ENCODE measurements at places on chromosomes 1 and 21.

- no peak for DNase-seq
Observed at GRCh38 chr1:151807131-151807530, 1.9 kb upstream of the LINGO4 start.

DNA sequence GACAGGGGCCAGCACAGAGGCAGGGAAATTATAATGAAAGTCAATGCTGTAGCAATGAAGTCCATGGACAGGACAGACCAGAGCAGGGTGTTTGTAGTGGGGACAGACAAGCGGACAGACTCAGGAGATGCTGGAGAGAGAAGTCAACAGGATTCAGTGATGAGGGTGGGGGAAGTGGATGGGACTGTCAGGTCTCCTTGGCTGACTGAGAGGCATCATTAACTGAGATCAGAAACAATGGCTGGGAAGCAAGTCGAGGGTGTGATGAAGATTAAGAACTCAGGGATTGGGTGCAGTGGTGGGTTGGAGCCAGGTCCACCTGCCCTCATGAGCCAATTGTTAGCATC is 25.5 kb downstream of the CD58 start:
- no peak for DNase-seq

GRCh38 chr21:38820471-38821239 is 14.9 kb downstream of the ETS2 start:
- DNase-seq, result no peak

GRCh38 chr1:10866321-10867093 is 70.1 kb upstream of the CASZ1 start:
- DNase-seq, result peak; percentile 13

- DNase-seq, result no peak
Observed at GRCh38 chr21:36481639-36482038, 1.7 kb upstream of the CLDN14 start.

DNA sequence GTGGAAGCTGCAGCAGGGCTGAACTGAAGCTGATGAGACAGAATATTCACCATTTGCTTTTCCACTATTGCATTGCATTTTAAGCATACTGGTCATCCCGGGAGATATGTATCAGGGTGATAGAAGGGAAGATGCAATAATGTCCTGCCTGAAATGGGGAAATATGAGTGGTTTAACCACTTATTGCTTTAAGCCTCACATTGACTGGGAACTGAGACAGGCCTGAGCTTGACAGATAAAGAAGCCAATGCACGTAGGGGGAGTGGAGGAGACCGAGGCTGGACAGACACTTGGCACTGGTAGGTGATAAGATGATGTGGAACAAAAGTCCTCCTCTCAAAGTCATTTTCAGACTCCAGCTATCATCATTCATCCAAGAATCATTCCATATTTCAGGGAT is 911.7 kb upstream of the NCAM2 start:
- no peak for DNase-seq

GRCh38 chr21:41570791-41571355 is 62.9 kb upstream of the TMPRSS2 start:
- DNase-seq, result no peak

DNA sequence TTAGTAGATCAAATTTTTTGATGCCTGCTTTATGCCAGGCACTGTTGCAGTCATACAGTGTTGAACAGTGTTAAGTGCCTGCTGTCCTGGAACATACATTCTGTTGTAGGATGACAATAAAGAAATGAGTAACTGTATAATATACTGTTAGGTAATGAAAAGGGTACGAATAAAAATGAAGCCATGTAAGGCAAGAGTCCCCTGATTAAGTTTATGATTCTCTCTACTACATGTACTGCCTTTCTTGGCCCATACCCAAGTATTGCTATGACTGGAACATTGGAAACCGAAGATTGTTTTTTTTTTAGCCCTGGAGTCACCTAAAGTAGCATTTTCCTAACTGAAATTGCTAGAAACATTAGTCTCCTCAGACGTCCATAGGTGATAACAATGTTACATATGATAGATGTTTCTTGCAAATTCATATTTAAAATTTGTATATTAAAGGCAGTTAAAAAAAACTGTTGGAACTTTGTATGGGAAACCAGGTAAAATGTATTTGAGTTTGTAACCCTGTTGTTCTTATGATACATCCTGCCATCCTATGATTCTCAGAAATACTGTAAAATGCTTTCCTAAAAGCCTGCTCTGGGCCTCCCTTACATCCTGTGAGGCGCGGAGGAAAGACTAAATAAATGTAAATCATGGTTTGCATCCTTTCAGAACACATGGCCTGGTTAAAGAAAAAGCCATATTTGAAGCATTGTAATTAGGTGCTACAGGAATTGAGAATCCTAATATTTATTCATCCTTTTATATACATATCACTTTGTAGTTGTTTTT is 5.8 kb downstream of the ATP5PB start:
- DNase-seq, result peak; percentile 35

DNA sequence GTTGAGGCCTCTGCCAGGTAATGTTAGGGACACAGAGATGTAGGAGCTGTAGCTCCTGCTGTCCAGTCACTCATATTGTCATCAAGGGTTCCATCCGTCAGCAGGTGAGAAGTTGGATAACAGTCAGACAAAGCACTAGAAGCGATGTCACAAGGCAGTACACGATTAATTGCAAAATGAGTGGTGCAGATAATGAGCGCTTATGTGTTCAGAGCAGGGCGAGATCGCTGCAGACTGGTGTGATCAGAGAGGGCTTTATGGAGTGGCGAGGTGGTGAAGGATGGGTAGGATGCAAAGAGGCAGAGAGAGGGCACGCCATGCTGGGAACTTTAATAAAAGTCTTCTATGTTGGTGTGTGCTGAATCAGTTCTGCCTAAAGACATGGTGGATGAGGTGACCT is 8.8 kb downstream of the TMCC2 start:
- DNase-seq, result no peak

GRCh38 chr1:219304227-219305226 is 130.8 kb downstream of the LYPLAL1 start:
- DNase-seq, result no peak

GRCh38 chr1:41439234-41439633 is 45.2 kb downstream of the EDN2 start:
- no peak for DNase-seq

GRCh38 chr1:218166268-218166945 is 118.7 kb upstream of the RRP15 start:
- DNase-seq, result no peak

DNA sequence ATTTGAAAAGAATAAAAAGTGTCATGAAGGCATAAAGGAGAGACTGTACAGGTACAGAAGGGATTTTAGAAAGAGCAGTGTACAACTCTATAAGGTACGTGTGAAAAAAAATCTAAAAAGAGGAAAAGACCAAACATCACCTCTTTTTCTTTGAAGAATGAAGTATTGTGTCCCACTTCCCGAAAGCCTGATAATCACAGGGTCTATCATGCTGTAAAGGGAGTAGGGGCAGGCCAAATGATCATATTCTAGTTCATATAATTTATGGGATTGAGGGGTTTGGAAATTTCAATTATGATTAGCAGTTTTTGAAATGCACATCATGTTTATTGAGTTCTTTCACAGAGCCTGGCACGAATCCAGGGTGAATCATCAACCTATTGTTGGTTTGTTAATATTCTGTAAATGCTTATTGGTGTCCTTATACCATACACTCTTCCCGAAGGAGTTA is 910 bp upstream of the RERE start:
- peak; percentile 88 for DNase-seq

DNA sequence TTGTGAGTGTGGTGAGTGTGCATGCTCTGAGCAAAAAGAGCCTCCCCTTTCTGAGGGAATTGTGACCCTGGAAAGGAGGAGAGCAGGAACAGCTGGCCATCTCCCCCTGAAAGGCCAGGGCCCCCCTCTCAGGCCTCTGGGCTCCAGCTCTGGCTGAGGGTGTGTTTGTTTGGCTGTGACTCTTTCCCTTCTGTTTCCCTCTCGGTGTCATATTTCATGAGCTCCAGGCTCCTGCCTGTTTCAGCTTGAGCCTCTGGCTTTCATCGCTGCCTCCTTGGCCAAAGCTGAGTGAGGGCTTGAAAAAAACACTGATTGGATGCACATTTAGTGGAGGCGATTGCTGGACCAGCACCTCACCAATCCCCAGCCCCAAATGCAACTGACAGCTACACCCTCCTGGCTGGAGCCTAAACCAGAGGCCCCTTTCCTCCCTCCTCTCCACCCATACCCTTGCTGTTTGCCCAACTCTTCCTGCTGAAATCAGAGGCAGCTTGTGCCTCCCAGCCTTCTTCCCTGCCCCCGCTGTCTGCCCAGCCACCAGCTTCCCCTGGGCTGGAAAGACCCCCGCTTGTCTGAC is 64.1 kb downstream of the DDR2 start:
- DNase-seq, result peak; percentile 95

DNA sequence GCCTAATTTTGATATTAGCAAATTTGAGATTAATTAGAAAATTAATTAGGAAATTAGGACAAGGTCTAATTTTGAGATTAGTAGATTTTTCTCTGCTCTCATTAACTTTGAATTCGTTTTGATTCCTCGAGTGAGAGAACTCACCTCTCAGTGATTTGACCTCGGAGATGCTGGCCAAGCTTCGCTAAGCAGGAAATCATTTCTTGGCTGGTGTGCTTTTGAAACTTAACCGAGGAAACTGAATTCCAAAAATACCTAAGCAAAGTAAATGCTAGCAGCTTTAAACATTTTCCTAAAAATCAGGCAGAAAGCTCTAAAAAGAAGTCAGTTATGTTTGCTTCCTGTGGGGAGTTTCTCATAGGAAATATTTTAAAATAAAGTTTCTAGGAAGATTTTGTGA is 34.9 kb downstream of the CDC14A start:
- peak; percentile 74 for DNase-seq

DNA sequence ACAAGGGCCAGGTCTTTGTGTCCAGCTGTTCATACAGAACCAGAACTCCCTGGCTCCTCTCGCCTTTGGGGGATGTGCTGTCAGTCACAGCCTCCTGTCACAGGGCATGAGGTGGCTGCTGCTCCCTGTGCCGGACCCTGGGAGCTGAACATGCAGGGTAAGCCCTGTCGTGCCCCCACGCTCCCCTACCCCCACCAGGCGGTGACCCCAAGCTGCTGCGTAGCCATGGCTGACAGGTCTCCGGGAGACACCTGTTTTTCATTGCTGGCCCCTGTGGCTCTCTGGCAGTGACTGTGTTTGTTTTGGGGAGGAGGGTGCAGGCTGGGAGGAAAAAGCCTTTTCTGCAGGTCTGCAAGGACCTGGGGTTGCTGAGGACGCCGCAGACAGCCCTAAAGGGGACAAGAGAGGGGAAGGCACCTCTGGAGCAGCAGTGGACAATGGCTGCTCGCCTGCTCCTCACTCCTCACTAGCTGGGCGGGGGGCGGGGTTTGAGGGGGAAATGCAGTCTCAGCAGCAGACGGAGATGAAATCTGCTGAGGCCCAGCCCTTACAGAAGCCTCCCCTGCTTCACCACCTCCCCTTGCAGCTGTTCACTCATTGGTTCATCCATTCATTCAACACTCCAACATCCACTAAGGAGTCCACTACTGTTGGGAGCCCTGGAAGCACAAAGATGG is 81.4 kb downstream of the TRABD2B start:
- DNase-seq, result no peak

DNA sequence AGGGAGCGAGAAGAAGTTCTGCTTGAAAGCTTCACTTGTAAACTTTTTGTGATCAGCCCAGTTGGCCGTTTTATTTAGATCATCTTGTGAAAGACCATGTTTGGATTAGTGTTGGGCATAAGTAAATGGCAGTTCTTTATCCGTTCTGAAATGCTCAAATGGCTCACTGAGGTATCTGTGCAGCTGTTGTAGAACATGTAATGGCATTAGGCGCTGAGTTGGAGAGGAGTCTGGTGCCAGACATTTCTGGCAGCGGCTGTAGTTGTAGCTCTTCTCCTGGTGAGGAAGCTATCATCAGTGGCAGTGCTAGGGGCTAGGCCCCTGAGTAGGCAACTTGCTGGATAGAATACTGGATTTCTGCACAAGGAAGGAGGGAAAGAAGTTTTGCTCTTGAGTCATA is 321.6 kb downstream of the LMO4 start:
- no peak for DNase-seq

DNA sequence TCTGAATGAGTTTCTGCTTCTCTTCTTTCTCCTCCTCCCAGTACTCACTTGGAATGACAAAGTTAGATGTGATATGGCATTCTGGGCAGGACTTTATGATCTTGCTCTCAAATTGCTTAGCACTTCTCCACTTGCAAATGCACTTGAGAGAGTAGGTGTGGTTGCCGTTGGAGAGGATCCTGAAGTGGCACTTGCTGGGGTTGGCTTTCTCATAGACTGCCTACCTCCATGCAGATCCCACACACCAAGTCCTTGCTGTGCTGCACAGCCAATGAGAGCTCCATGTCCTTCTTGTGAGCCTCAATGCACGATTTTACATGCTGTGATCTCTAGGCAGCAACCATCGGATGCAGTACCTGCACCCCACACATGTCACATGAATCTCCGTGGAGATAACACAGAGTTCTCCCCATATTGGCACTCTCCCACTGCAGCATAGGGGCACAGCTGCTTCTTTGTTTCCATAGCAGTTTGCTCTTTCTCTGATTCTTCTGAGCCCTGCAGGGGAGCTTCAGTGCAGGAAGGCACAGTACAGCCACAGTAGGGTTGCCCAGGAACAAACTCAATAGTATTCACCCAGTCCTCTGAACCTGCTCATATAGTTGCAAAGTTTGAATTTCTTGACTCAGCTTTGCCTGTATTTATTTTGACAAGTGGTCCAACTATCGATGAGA is 45.2 kb downstream of the ZNF691 start:
- no peak for DNase-seq

GRCh38 chr1:19067182-19067911 is 110.9 kb upstream of the IFFO2 start:
- no peak for DNase-seq

DNA sequence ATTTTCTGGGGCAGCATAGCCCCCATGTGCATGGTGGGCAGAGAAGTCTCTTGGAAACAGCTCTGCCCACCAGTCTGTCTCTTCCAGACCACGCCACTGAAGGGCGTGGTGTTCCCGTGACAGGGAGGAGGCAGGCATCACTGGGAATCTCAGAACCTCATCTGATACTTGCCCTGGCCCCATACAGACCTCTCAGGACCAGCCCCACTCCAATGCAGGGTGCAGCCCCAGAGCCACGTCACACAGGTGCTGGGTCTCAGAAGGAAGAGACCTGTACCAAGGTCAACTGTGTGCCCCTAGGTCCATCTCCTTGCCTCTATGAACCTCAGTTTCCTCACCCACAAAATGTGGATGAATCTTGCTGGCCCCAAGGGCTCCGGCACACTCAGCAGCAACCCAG is 7.3 kb downstream of the RAP1GAP start:
- no peak for DNase-seq

DNA sequence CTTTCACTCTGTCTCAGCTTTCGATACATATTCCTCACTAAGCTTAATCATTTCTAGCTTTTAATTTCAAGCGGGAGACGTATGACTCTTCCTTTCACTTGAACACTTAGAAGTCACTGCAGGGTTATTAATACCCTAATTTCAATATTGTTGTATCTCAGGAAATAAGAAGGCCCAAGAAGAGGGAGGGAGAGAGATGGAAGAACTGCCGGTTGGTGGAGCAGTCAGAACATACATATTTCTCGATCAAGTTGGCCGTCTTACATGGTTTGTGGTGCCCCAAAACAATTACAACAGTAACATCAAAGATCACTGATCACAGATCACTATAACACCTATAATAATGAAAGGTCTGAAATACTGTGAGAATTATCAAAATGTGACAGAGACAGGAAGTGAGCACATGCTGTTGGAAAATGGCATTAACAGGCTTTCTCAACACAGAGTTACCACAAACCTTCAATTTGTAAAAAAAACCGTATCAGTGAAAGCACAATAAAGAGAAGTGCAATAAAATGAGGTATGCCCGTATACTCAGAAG is 145.4 kb upstream of the HP1BP3 start:
- no peak for DNase-seq
